ENCODE measurements at places on chromosomes 16 and 17.

- DNase-seq: no peak
Observed at GRCh38 chr17:47741793-47742145, 8.7 kb downstream of the TBX21 start.

- no peak for DNase-seq
Observed at GRCh38 chr17:63716426-63716825, 16.5 kb upstream of the LIMD2 start.

DNA sequence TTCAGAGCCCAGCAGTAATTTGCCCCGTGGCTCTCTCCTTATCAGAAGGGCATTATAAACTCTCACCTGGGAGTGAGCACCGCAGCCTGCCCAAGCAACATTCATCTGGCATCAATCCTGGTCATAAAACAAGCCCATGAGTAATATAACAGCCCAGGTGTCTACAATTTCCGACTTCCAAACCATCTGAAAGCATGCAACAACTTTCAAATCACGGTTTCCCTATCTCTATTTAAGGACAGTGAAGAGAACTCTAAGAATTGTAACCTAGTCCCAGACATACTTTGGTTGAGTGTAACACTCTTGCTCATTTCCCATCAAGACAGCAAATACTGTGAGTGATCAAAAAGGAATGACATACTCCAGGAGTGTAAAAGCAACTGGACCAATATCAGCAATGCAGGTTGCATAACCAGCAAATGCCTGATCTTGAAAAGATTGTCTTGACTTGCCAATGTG lies 487.4 kb upstream of the SOX9 start:
- no peak for DNase-seq

DNA sequence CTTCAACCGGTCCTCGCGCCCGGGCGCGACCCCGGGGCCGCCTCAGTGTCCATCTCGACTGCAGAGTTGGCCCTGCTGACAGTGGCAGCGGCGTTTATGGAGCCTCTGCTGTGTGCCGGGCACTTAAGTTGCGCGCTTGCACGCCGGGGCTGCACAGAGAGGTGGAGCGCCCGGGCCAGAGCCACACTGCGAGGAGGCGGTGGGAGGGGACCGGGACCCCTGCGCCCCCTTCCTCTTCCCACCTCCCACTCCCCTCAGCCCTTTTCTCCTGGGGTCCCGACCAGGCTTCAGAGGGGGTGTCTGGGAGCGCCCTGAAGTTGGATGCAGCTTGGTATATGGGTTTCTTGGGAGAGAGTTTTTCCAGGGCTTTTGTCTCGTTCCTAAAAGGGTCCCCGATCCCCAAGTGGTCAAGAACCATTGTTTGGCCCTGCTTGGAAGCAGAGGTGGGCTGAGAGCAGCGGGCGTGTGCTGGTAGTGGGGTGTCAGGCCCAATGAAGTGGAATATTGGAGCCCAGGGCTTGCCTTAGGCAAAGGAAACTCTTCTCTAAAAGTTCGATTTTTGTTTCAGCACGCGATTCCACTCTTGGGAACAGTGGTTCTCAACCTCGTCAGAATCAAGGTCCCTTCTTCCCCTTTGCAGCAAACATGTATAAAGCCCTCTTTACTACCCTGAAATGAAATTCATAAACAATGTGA lies 605 bp downstream of the MRTFB start:
- peak; percentile 15 for DNase-seq

GRCh38 chr17:50798424-50799288 lies 31.3 kb upstream of the ANKRD40CL start:
- DNase-seq: no peak

- DNase-seq: no peak
Observed at GRCh38 chr16:85240982-85241924, 129.0 kb upstream of the CIBAR2 start.

GRCh38 chr16:81846105-81846504 lies 67.0 kb downstream of the PLCG2 start:
- no peak for DNase-seq

- DNase-seq: no peak
Observed at GRCh38 chr16:81652798-81653505, 126.1 kb upstream of the PLCG2 start.

DNA sequence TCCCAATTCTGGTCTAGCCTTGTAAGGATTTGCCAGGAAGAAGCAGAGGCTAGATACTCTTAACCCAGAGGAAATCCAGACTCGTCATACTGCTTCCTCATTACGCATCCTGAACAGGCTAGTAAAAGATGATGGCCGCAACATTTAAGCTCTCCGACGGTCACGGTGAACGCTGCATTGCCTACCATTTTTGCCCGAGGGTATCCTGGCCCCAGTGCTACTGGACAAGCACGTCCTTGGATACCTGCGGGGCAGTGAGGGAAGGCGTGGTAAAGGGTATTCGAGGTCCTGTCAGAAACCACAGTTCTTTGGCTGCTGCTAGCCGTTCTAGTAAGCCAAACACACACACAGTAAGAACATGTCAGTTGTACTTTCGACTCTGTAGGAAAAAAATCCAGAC lies 36.6 kb downstream of the METTL16 start:
- no peak for DNase-seq

- DNase-seq: no peak
Observed at GRCh38 chr16:55388131-55388862, 64.3 kb downstream of the IRX6 start.

DNA sequence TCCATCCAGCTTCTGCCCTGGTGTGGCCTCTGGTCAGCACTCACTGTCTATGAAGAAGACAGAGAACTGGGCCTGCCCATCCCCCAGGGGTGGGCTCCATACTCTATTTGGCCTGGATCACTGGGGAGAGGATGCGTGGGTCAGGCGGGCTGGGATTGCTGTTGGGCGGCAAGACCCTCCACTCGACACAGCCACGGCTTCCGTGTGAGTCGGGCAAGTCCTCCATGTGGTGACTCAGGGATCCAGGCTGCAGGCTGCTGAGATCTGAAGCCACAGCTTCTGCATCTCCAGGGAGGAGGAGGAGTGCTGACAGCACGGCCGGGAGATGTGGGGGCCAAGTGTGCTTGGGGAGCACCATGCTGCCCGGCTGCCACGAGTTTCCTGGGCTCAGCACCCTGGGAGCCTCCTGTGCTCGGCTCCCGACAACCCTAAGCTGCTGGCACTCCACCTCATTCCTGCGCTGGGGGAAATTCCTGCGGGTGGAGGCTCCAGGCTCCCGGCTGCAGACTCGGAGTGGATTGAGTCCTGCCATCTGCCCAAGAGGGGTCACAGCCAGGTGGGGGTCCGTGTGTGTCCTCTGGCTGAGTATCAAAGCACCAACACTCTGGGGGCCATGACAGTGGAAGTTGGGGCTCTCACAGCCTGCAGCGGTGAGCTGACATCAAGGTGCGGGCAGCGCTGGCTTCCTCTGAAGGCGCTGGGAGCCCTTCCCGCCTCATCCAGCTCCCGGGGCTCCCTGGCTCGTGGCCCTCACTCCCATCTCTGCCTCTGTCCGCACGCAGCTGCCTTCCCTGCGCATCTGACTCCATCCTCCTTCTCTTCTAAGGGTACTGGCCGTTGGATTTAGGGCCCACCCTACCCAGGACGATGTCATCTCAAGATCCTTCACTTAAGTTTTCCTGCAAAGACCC lies 24.4 kb upstream of the CBFA2T3 start:
- no peak for DNase-seq

DNA sequence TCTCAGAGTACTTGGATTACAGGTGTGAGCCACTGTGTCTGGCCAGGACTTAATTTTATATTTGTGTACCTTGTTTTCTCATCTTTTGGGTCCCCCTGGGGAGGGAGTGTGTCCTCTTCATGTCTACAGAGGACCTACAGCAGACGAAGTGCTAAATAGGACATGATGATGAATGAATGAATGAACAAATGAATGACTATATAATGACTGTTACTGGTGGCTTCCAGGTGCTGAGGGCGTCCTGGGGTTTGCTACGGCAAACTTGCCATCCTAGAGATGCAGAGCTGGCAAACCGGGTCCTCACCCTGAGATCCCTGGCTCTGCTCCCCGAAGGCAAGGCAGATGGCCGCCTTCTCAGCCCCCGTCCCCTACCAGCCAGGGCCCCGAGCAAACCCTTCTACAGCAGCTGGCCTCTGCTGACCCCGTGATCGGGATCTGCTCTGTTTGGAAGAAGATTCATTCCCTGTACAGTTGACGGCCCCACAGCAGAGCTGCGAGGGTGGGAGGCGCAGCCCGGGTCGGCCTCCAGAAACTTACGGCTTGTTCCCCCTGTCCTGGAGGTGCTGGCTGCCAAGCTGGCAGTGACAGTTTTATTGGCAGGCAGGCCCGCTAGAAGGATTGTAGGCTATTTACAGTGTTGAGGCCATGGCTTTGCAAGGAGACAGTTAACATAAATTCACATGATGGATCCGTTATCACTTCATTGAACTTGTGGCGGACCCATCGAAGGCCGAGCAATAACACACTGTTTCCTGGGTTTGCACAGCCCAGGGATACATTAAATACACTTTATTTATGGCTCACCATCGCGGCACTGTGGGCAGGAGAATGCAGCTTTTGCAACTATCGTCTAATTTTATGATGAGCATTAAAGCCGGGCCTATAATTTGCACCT lies 197.7 kb upstream of the GSE1 start:
- no peak for DNase-seq

- DNase-seq: peak; percentile 97
Observed at GRCh38 chr17:58755577-58756245, at the start of gene PPM1E. TSS of gene PPM1E (plus strand) at chr17:58755854.

GRCh38 chr16:83699817-83700216 lies 108.0 kb upstream of the HSBP1 start:
- DNase-seq: no peak

- no peak for DNase-seq
Observed at GRCh38 chr17:66959641-66960375, 4.7 kb upstream of the CACNG4 start.

GRCh38 chr16:52545222-52545897 lies 1.6 kb downstream of the TOX3 start:
- DNase-seq: peak; percentile 18

GRCh38 chr16:7038475-7038874 lies 294.2 kb upstream of the RBFOX1 start:
- DNase-seq: no peak

DNA sequence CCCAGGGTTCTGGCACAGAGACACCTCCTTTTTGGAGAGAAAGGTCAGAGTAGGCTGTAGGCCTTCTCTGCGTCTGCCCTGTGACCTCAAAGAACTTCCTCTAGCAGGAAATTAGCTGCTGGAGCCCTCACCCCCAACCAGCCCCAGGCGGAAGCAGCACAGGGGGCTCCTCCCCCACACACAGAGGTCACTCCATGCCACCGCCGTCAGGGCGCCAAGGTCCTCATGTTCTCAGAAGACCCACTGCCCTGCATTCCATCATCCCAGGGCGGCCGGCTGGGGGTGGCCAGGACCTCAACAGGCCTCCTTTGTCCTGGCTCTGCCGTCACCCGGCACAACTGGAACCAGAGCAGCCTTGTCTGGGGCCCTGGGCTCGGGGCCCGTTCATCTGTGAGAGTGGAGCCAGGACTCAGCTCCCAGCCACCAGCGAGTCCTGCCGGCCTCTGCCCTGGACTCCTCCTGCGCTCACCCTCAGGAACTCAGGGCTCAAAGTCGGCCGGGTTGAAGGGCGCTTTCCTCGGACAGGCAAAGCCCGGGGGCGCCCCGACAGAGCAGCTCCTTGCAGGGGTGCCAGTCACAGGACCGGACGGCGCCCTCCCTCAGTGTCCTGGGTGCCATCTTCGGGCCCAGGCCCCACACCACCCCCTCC lies 1.2 kb downstream of the TMC6 start:
- no peak for DNase-seq

- DNase-seq: peak; percentile 76
Observed at GRCh38 chr17:38579934-38580333, 25.8 kb downstream of the SRCIN1 start.

GRCh38 chr17:32496395-32497073 lies 9.7 kb downstream of the CDK5R1 start:
- no peak for DNase-seq

DNA sequence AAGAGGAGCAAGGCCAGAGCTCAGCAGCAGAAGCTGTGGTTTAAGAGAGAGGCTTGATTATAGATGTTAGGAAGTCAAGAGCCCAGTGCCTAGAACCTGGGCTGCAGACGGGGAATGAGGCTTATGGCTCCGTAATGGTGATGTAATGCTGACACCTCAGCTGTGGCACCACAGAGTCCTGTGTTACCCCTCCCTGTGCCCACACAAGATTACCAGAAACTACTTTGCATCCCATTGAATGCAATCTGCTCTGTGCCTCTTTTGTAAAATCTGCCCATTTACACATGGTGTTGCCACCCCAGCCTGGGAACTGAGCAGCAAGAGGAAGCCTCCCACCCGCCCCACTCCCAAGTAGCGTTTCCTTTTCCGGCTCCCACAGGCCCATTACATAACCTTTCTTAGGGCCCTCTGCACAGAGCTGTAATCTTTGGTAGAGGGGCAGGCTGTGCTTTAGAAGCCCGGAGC lies 57.0 kb downstream of the PITPNC1 start:
- DNase-seq: no peak

- no peak for DNase-seq
Observed at GRCh38 chr17:13694934-13695333, 93.2 kb upstream of the HS3ST3A1 start.

GRCh38 chr17:218432-219110 lies 37.1 kb upstream of the DOC2B start:
- DNase-seq: no peak

DNA sequence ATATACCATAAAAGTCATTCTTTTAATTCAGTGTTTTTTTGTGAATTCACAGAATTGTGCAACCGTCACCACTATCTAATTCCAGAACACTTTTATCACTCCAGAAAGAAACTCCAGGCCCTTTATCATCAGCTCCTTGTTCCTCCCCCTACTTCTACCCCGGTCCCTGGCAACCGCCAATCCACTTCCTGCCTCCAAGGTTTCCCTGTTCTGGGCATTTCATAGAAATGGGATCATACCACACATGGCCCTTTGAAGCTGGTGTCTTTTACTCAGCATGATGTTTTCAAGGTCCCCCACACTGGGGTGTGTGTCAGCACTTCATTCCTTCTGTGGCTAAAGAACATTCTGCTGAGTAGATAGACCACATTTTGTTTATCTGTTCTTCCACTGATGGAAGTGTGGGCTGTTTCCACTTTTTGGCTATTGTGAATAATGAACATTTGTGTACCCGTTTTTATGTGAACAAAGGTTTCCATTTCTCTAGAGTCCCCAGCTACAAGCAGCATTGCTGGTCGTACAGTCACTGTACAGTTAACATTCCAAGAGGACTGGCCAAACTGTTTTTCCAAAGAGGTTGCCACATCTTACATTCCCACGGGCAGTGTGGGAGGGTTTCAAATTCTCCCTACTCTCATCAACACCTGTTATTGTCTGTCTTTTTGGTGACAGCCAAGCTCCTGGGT lies 75.8 kb upstream of the ZNF469 start:
- no peak for DNase-seq

DNA sequence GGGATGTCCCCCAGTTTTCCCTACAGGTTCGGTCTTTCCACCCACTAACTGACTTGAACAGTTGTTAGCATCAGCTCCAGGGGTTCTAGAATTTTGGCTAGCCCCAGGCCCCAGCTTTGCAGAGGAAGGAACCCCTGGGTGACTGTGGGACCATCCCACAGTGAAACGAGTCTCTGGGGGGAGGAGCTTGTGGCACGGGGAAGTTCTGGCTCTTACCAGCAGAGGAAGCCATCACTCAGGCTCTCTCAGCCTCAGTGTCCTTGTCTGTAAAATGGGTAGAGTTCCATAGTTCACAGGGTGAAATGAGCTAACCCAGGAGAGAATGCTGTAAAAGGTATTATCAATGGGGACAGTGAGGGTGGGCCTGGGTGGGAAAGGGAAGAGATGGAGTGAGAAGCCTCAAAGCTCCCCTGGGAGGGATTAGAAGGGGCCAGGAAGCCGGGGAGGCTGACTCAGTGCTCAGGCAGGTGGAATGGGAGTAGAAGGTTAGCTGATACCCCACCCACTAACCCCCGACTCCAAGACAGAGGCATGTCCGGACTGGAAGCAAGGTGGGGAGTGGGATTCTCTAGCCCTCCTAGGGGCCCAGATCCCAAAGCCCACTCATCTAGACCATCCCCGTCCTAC lies 30.9 kb upstream of the CDC42EP4 start:
- peak; percentile 56 for DNase-seq

- DNase-seq: no peak
Observed at GRCh38 chr17:45794840-45795239, 10.7 kb downstream of the CRHR1 start.

All from SK-N-DZ (cell line).